ENCODE measurements at places on chromosomes 16 and 17.

- no peak for DNase-seq
Observed at GRCh38 chr16:26645614-26646013, 421.1 kb upstream of the C16orf82 start.

- DNase-seq: no peak
Observed at GRCh38 chr16:61654962-61655361, 381.3 kb downstream of the CDH8 start.

GRCh38 chr16:73058221-73058615 lies 10.3 kb upstream of the ZFHX3 start:
- DNase-seq: no peak

DNA sequence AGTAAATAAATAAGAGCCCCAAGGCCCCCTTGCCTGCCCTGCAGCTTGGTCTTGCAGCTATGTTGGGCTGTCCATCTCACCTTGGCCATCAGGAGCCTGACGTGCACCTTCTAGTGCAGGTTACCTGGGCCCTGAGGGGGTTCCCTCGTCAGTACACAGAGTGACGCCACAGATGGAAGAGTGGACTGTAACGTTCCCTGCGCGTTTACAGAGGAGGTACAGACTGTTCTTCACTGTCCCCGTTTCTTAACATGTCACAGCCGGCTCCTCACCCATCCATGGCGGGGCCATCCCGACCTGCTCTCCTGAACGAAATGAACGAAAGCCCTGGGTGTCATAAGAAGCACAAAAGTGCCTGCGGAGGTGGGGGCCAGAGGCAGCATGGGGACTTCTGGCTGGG lies 15.9 kb upstream of the FASN start:
- no peak for DNase-seq

GRCh38 chr17:4948931-4949320 lies 596 bp upstream of the PFN1 start:
- DNase-seq: peak; percentile 91

DNA sequence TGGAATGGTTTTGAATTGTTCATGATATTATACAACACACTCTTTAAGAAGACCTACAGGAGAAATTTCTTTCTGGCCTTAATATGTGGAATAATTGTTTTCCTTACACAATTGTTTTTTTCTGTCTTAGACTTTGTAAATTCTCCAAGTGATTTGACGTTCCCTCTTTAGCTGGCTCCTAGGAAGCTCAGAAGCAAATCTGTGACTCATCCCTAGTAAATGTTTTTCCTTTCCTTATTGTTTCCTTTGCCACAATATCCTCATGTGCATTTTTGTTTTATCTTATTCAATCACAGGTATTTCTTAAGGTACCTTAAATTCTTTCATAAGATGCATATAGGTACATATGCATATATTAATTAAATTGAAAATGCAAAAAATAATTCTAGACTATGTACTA lies 13.5 kb downstream of the KIAA0753 start:
- no peak for DNase-seq

DNA sequence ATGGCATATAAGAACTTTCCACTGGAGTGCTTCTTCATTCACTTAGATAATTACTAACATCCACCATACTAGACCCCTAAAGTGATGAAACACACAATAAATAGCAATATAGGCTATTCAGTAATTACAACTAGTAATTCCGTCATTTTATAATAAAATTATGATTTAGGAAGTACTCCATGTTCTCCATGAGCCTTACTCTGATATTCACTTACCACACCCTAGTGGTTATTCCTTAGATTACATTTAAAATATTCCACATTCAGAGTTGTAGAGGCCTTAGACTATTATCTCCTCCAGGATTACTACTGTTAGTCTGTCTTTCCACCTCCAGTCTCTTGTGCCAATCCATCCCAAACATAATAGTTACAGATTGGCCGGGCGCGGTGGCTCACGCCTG lies 62.4 kb downstream of the STH start:
- DNase-seq: no peak

DNA sequence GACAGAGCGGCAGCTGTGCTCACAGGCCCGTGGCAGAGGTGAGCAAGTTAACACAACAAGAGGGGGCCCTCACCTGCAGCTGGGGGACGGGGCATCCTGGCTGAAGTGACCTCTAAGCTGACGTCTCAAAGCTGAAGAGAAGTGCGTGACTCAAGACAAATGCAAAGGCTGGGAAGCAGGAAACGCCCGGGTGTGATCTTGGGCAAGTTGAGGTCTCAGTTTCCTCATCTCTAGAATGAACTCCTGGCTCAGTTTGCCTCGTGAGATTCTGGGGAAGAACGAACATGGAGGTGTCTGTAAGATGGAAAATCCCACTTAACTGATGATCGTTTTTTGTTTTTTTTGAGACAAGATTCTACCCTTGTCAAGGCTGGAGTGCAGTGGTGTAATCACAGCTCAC lies 40.1 kb upstream of the C1QL1 start:
- no peak for DNase-seq

DNA sequence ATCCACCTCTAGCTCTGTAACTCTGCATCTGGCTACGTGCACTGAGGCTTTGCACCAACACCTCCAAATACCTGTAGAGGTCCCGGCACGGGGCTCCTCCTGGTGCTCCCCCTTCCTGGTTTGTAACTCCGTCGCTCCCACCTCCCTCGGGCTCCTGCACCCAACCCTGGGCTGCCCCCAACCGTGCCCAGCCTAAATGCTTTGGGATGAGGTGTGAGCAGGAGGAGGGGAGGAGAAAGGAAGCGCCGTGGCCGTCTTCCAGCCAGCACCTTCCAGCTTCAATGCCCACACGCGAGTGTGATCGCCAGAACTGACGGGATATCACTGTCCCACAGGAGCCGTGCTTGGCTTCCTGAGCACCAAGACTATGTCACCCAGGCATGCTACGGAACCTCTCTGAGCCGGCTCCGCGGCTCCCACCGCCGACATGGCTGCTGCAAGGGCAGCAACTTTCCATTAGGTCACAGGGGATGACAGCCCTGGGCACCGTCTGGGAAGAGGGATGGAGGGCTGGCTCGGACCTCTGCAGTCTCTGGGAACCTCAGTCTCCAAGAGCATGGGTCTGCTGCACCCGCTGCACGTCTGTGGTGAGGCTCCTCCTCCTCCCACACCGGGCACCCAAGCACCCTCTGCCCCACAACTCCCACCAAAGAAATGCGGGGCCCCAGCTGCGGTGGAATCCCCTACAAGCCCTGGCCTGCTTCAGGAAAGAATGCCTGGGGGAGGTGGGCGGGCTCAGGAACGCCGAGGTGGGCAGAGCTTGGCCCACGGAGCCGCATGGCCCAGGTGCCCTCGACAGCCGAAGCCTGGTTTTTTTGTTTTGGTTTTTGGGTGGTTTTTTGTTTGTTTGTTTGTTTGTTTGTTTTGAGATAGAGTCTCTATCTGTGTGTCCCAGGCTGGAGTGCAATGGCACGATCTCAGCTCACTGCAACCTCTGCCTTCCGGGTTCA lies 6.4 kb upstream of the SLC38A10 start:
- DNase-seq: no peak

GRCh38 chr17:56624309-56624708 lies 30.8 kb downstream of the NOG start:
- no peak for DNase-seq

DNA sequence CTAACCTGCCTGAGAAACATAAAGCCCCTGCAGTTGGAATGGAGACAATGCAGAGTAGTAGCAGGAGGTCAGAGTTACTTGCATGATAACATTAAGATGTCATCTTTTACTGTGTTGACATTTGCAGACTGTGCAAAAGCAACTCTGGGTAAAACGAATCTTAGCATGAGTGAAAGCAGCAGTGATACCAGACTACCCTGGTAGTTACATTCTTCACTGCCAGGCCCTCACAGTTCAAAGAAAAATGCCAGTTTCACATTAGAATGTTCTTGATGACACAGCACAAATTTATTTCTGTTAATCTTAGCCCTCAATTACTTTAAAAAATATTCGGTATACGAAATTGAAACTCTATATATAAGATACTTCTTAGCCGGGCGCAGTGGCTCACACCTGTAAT lies 12.2 kb downstream of the MPHOSPH6 start:
- DNase-seq: no peak

- peak; percentile 75 for DNase-seq
Observed at GRCh38 chr16:67236563-67237395, 9.8 kb downstream of the TMEM208 start.
